ENCODE measurements at places on chromosomes 7 and 10.

DNA sequence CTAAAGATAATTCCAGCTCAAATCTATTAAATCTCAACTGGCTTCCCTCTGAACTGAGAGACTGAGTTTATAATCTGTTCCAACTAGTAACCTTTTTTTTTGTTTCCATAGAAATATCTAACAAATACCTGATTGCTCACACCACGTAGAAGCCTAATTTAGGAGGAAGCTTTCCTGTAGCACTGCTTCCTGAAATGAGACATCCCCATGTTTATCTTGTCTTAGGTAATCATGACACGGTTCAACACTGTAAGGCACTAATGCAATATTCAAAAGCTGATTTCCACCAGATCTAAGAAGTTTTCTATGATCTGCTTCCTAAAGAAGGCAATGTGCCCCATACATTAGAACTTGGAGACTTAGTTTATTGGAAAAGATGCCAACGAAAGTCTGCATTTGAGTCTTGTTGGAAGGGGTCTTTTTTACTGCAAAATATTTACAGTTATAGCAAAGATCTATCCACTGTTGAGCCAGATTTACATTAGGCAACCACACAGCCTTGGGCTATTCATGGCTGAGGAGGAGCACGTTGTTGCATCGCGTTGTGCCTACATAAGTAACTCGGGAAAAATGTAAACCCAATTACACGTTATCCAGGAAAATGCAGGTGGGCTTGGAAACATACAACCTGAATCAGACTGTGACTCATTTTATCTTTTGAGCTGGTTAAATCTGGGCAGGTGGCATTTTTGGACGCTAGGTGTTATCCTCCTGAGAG lies 66.3 kb downstream of the VIPR2 start:
- no peak for DNase-seq

GRCh38 chr10:50988792-50989191 lies 85.5 kb upstream of the PRKG1 start:
- no peak for DNase-seq

GRCh38 chr10:93916257-93917063 lies 22.7 kb downstream of the SLC35G1 start:
- no peak for DNase-seq

DNA sequence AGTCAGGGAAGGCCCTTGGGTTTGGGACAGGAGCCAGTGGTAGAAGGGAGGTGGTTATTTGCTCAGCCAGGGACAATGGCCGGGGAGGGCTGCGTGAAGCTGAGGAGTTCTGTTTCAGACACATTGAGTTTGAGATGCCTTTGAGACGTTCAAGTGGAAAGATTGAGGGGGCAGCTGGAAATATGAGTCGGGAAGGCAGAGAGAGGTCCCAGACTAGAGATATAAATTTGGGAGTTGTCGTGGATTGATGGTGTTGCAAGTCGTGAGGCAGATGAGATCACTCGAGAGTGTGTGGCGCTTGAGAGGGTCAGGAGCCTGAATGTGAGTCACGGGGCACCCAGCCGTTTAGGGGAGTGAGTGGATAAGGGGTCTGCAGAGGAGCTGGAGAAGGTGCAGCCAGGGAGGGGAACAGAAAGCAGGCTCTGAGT lies 73.3 kb downstream of the ZMIZ1 start:
- DNase-seq, result no peak

GRCh38 chr7:47967123-47967522 lies 12.3 kb downstream of the HUS1 start:
- no peak for DNase-seq

- no peak for DNase-seq
These were observed 229.2 kb downstream of the LRRN3 start for GRCh38 chr7:111320133-111320532.

DNA sequence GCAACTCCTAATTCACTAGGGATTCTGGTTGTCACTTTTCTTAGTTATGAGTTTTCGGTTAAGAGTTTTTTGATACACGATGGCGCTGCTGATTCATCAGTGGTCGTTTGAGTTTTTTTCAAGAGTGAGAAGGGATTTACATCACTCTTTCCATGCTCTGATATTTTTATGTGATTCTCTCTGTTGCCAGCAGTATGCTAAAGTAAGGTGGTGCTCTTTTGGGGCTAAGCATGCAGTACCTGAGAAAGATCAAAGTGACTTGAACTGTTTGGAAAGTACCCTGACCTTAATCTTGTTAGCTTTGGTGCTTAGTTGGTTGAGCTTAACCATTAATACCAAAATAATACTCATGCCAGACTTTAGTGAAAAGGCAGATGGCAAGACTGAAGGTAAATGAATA lies 28.1 kb downstream of the STAMBPL1 start:
- no peak for DNase-seq

DNA sequence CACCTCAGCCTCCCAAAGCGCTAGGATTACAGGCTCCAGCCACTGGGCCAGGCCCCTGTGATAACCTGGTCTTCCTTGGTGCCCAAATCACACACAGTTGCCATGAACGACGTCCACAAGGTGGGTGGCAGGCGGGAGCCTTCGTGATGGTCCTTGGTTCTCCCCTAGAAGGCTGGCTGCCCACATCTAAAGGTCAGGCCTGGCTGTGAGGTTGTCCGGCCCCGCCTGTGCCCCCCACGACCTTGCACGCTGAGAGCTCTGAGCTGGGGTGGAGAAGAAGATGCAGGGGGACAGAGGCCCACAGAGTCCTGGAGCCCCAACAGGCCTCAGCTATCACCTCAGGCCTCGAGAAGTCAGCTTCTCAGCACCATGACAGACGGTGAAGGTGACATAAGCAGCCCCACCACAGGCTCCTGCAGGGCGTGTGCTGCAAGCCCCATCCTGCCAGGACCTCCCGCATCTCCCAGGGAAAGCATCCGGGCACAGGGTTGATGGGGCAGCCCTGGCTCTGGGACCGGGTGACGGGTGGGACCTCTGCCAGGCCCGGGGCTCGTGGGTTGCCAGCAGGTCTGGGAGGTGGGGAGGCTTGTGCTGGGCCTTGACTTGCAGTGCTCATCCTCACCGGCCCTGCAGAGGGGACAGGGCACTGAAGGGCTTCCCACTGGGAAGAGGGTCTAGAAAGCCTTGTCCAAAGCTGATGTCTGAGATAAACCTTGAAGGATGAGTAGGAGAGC lies 217.4 kb downstream of the WDR37 start:
- no peak for DNase-seq

GRCh38 chr7:124552217-124552616 lies 213.4 kb downstream of the GPR37 start:
- no peak for DNase-seq

DNA sequence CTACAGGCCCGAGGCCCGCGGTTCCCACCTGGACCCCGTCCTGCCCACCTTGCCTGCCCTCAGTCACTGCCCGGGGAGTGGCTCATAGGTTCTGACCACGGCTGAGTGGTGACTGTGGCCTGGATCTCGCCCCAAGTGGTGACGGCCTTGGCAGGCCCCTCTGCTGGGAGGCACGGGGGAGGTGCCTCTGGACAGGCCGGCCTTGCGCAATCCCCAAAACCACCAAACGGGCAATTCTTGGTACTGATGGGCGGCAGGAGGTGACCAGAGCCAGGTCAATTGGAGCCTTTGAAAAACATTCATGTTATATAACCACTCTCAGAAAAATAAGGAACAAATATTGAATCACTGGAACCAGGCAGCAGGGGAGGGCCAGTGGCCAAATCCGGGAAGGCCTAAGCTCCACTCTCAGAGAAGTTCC lies 83.4 kb downstream of the PRKAG2 start:
- DNase-seq, result no peak

GRCh38 chr7:86995814-86996213 lies 63.6 kb downstream of the ELAPOR2 start:
- no peak for DNase-seq

DNA sequence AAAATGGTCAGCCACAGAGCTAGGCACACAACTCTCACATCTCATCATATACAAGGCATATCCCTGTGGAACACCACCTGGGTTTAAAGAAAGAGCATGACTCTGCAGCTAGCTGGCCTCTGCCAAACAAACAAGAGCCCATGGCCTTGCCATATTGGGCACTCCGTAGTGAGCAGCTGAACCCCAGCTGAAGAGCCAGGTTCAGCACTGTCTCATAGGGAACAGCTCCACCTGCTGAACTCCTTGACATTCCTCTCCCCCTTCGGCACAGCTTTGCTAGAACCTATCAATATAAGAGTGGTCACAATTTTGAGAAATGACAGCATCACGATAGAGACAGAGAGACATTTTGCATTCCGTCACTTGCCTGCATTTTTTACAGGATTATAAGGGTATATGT lies 20.0 kb downstream of the SORCS1 start:
- no peak for DNase-seq

- no peak for DNase-seq
These were observed 3.5 kb downstream of the MNX1 start for GRCh38 chr7:157006829-157007469.

- DNase-seq, result no peak
These were observed 2.9 kb downstream of the MACROH2A2 start for GRCh38 chr10:70055550-70055949.

DNA sequence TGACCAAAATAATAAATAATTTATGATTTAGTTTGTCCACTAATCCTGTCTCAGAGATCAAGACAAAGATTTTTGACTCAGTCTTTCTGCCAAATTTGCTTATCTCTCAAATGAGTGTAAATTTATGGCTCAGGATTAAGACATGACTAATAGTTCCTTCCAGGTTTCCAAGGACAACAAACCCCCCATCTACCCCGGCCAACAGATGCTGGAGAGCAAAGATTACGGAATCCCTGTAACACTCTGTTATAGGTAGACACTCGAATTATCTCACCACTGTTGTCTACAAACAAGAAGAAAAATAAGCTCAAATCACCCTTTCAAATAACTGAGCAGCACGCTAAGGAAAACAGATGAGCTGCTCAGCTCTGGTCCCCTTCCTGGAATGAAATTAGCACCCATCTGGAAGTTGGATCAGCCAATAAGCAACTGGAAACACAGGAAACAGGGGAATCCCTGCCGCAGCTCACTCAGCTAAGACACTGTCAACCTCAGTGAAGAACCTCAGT lies 56.8 kb upstream of the SVIL start:
- DNase-seq, result no peak

DNA sequence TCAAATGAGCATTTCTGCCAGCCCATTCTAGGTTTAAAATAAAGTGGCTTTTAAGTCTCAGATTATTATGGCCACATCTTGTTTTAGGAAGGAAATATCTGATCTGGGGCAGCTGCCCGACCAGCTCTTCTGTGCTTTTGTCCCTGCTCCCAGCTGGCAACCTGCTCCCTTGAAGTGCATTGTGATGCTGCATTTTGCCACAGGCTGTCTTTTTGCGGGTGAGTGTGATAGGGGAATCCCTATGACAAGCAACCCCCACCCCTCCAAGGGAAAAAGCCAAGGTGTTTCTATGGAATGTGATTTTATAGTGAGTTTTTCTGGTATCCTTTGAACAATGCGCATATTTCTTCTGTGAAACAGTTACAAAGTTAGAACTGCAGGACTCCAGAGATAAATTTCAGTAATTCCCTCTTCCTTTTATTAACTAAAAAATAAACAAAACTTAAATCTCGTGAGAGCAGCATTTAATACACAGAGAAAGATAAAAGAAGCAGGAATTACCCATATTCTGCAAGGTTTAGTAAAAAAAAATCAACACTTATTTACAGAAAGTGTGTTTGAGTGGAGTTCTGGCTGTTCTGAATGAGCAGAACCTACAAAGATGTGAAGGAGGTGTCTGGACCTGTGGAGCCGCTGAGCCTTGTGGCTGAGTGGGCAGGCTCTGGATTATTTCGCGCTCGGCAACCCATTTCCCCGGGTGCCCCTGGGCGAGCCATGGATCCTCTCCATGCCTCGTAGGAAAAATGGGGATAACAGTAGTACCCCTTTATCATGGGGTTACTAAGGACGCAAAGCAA lies 10.1 kb upstream of the HPS1 start:
- no peak for DNase-seq

- DNase-seq, result no peak
These were observed 208.5 kb downstream of the COBL start for GRCh38 chr7:51108134-51108533.

DNA sequence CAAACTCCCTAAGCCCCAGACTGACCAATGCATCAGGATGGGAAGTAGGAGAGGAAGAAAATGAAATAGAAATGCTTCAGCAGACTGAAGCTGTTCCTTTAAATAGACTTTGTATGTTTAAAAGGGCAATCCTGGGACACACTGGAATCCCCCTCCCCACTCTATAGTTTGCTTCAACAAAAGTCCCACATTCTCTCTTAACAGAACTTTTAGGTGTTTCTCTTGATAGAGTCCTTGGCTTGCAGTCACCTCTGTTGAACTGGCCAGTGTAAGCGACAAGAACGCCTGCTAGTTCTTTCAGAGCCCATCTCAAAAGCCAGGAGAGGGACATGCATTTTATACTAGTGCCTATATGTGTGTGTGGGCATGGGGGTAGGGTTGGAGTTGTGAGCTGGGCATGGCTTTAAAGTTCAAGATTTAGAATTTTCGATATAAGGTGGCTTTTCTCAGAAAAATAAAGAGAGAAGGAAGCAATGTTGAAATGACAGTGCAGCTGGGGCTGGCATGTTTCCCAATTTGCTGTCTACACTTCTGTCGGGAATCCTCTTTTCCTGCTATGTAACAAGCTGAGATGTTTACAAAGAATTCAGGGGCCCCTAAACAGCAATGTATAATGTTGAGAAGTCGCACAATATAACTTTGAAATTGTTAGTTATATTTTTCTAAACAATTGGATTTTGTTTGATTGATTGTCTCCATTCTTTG lies 2.1 kb downstream of the TBX20 start:
- no peak for DNase-seq

- DNase-seq, result no peak
These were observed 94.9 kb downstream of the OAT start for GRCh38 chr10:124323806-124324205.

DNA sequence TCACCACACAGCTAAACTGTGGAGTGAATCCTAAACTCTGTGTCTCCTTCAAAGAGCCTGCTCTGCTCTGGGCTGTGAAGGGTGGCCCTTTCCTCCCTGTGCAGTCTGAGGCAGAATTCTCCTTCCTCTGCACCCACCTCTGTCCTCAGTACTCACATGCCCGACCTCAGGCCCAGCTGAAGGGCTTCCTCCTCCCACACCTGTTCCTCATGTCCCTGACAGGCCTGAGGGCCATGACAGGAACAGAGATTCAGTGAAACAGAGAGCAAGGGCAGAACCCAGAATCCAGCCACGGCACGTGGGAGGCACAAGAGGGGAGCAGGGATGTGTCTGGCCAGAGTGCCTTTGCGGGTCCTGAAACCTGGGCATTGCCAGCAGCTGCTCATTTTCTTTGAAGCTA lies 13.9 kb downstream of the CREB3L2 start:
- DNase-seq, result no peak

All from cerebellar nuclear complex (tissue), 1 donor.